ENCODE measurements at places on chromosomes 12 and 14.

DNA sequence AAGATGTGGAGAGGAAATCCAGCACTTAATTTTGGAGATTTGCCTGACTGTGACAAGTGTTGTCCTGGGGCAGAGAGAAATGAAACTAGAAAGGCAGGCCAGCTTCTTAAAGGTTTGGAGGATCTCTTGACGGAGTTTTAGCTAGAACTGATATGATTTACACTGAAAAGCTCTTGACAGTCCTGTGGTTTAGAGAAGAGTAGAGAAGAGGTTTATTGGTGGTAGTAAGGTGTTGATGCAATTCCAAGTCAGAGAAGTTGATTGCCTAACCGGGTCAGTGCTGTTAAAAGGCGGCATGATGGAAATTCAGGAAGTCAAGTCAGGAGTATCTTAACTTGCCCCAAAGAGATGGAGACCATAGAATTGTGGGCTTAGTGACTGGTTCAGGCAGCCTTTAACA, 89.0 kb upstream of the TRAF3 start:
- no peak for DNase-seq

GRCh38 chr12:114783089-114783618, 99.2 kb upstream of the TBX3 start:
- DNase-seq, result no peak

- DNase-seq, result peak; percentile 42
These were observed 653 bp downstream of the PA2G4 start for GRCh38 chr12:56104815-56105608.

DNA sequence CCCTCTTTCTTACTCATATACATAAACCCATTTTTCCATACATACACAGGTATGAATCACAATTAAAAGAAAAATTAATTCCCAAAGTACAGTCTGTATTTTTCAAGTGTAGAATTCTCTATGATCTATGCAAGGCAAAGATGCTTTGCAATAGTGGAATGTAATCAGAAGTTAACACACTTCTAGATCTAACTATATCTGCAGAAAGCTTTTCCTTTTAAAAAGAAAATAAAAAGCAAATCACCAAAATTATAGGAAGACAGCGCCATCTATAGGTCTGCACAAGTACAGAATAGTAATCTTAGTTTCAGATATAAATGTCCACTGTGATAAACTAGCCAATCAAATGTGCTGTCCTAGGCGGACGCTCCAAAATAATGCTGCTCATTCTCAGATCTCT, 22.0 kb downstream of the SLC25A21 start:
- peak; percentile 75 for DNase-seq

DNA sequence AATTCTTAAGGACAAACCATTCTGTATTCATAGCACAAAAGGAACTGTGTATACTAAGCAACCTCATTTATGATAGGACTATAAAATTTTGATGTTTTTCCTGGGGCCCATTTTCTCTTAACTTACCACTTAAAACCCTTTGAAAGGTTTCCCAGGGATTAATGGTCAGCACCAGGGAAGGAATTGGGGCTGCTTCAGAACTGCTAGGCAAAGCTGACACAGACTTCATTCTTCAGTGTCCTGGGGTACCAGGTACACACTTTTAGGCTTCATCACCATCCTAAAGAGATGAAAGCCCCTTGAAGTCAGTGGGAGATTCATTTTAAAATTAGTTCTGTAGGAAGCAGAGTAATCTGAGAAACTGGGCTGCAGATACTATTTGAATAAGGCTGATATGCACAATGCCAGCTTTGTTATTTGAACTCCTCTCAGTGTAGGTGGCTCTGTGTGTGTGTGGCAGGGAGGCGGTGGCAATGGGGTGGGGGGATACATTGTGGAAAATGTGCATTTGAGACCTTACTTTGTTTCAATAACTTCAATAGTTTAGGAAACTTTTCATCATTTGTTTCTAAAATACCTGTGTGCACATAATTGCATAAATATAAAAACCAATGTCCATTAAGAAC, 329.3 kb upstream of the DCN start:
- DNase-seq, result no peak

GRCh38 chr12:91654087-91654486, 471.5 kb upstream of the DCN start:
- no peak for DNase-seq

DNA sequence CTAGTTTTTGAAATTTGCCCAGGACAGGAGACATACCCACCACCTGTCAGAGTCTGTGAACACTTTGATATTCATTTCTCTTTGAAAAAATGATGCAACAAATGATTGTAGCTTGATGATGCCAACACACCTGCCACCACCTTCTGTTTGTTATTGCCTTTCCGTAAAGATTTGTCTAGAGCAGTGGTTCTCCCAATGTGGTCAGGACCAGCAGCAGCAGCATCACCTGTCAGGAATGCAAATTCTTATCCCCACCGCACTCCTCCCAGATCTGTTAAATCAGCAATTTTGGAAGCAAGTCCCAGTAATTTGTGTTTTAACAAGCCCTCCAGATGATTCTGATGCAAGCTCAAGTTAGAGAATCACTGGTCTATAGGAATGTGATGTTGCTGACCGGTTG, 9.9 kb downstream of the CCDC175 start:
- no peak for DNase-seq

- DNase-seq, result no peak
These were observed 1358.8 kb upstream of the TMEM132C start for GRCh38 chr12:126907900-126908764.

DNA sequence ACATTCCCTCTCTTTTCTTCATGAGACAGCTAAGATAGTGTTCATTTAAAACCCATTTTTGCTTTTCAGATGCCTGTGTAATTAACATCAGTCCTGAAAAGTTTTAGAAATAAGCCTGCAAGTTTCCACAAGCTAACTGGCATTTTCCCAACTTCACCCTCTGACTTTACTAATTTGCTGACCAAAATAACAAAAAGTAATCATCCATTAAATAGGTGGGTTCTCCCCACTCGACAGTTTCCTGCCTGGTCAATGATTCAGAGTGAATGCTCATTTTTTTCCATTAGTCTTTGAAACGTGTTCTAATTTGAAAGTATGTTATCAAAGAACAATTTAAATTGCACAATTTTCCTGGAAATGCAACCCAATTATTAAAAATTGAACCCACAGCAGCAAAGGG, 23.6 kb downstream of the NELL2 start:
- DNase-seq, result no peak

- DNase-seq, result no peak
These were observed 225.8 kb upstream of the PLXNC1 start for GRCh38 chr12:93922583-93923006.

All from choroid plexus epithelial cell (primary cell).